CD4-positive, alpha-beta T cell treated with Interleukin-4 for 4 hours (primary cell): ENCODE measurements at places on chromosomes 7 and 10.
A peak's percentile ranks its signal among the peaks of the same experiment; 100 is the strongest.

DNA sequence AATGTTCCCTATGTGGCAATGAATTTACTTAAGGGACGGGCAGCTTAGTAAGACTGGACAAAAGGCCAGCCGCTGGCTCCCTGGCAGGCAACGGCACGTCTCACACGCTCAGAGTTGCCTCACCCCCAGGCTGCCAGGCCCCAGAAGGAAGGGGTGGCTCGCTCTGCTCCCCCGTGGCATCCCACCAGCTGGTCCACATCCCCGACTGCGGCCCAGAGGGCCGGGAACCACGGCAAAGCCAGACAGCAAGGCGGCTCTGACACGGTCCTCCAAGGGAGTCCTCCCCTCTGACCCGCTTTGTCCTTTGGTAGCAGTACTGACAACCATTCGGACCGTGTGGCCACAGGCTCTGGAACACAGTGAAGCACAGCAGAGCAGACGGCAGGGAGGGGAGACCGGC lies 34.1 kb downstream of the NUDT1 start:
- DNase-seq, result no peak

DNA sequence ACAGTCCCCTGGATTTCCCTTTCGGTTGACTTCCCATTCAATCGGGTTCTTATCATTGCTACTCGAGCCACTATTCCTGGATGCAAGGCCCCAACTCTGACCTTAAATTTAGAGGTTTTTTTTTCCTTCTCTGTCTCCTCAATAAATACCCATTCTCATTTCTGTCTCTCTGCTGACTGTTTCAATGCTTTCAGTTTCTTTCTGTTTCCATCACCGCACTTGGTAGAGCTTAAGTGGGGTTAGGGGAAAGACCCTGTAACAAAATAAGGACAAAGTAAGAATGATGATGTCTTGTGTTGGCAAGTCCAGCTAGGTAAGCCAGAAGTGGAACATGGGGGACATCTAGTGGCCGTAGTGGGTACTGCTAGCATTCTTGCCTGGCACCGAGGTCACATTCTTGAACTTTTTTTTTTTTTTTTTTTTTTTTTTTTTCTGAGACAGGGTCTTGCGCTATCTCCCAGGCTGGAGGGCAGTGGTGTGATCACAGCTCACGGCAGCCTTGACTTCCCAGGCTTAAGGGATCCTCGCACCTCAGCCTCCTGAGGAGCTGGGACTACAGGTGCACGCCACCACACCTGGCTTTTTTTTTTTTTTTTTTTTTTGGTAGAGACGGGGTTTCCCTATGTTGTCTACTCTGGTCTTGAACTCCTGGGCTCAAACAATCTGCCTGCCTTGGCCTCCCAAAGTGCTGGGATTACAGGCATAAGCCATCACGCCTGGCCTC lies 40.3 kb downstream of the ZC3HC1 start:
- peak; percentile 82 for DNase-seq

DNA sequence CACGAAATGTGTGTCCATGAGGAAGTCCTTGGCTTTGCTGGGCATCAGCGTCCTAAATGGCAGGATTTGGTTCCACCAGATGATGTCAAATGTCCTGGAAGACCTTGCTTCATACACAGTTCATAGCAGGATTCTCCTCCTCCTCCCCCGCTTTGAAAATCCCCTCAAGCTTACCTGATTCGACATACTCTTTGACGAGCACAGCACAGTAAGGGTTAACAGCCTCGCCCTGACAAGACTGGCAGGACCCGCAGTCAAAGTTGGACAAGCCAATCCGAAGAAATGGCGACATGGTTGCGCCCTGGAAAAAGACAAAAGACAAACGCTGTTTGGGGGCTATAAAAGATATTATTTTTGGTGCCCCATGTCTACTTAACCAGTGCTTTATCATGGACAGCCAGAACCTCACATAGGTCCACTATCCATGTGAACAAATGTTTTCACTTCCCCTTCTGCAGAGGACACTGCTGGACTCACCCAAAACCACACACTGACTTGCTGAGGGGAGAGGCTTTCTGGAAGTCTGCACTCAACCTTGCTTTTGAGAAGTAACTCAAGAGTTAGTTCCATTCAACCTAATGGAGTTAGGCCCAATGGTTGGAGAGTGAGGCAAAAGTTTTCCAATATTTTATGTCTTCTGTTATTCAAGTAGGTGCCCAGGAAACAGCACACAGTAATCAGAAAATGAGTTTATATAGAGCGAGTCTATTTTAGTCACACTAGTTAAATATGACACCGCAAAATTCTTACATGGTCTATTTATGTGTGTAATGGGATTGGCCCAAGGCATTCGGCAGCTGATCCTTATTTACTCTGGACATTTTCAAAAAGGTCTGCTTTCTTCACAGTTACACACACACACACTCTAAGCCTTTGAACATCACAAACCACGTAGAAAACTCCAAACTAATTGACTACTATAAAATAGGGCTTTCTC lies 65.0 kb downstream of the PRKCQ start:
- no peak for DNase-seq

DNA sequence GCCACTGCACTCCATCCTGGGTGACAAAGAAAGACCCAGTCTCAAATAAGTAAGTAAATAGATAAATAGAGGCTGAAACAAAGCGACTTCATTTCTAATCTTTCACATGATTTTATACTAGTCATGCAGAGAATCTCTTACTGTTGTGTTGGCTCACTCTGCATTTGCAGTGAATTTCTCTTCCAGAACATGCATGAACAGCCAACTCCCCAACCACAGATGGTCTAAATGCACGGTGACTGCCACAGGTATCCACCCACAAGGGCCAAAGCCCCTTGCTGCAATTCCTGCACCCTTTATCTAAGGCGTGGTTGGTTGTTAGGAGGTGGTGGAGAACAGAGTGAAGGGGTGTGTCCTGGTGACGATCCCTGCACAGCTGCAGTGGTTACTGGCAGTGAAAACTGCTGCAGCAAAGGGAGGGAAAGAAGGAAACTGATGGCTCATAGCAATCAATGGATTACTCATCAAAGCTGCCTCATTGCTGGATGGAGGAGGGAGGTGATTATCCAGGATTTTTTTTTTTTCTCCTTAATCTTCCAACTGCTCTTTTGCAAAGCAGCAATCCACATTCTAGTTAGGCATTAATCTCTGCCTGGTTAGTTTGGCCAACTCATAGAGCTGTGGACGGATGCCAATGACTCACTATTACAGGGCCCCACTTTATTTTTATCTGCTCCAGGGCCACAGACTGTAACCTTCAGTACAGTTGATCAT lies 50.6 kb downstream of the PRTFDC1 start:
- DNase-seq, result no peak

- DNase-seq, result no peak
Measured at GRCh38 chr7:13165854-13166253, 478.4 kb downstream of the ARL4A start.

DNA sequence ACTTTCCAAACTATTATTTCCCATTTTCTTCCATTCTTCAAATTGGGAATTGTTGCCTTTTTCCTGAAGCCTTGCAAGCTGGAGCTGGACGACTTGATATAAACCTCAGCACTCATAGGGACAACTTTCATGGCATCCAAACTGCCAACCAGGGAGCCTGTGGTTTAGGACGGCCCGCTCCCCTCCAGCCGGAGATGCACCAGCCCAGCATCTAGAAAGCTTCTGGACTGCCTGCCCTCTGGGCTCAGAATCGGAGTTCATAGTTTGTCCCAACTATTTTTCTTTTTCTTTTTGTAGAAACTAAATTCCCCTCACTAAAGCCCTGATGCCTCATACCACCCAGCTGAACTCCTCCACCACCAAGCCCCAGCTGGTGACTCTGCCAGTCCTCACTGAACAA lies 200.3 kb downstream of the DNAJB6 start:
- DNase-seq, result no peak

GRCh38 chr7:152341039-152341913 lies 94.5 kb downstream of the KMT2C start:
- no peak for DNase-seq

GRCh38 chr10:97851341-97852001 lies 1.8 kb downstream of the GOLGA7B start:
- peak; percentile 46 for DNase-seq

- DNase-seq, result no peak
Measured at GRCh38 chr7:141280100-141280499, 206.2 kb downstream of the TMEM178B start.

GRCh38 chr10:77264107-77264506 lies 373.5 kb downstream of the KCNMA1 start:
- DNase-seq, result no peak

DNA sequence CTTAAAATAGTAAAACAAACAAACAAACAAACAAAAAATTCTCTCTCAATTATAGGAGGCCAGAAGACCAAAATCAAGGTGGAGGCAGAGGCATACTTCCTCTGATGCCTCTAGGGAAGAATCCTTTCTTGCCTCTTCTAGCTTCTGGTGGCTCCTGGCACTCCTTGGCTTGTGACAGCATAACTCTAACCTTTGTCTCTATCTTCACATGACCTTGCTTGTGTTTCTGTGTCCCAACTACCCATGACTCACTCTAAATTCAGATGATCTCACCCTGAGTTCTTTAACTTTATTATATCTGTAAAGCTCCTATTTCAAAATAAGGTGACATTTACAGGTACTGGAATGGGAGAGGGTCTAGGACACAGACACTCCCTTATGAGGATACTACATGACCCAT lies 88.3 kb upstream of the ANTXRL start:
- no peak for DNase-seq

GRCh38 chr7:99808766-99809165 lies 19.0 kb upstream of the CYP3A43 start:
- DNase-seq, result no peak

DNA sequence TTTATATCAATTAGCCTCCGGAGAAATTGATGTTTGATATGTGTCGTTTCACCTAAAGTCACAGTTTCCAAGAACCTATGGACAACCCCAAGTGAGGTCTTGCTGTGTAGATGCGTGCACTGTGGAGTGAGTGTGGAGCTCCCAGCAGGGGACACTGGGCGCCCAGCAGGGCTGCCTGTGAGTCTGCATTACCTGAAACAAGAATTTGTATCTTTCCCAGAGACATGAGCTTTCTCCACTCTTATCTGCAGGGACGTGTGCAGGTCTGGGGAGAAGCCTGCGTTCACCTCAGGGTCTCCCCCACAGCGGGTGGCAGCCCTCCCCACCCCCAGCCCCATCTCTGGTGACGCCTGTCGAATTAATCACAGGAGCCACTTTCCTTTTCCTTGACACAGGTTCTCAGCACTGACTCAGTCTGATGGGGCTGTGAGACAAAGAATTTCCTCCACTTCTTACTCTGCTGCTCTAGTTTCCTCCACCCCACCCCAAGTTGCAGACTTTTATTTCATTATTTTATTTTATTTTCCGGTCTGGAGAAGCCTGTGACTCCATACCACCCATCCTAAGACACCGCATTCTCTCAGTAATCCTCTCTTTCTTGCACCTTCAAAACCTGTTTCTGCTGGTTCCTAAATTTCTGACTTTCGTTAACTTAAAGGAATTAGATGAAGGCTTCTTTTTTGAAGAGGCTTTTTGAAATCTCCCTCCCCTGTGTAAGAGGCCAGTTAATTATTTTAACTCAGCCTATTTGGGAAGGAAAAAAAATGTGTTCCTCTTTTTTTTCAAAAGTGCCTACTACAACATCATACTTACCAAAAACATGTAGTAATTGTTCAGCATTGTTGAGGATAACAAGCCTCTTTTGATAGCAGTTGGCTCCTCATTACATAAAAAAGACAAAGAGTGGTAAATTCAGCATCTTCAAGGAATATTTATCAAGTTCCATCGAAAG lies 17.0 kb upstream of the INSIG1 start:
- no peak for DNase-seq

- DNase-seq, result no peak
Measured at GRCh38 chr10:119521443-119522204, 20.9 kb downstream of the RGS10 start.

DNA sequence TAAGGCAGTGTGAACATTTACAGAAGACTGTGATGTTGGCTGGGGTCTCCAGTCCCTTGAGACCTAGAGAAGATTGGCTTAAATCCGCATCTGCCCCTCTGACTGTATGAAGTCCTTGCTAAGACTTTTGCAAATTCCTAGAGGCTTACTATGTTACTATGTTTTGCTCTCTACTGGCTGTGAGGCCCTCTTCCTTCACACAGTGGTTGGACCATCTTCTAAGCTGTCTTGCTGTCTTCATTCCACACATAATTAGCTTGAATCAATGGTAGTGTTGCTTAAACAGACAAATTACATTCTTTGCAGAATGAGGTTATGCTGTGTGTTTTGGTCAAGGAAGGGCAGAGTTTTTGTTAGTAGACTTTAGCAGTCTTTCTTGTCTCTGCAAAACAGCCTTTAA lies 658.0 kb downstream of the TYW1 start:
- no peak for DNase-seq

DNA sequence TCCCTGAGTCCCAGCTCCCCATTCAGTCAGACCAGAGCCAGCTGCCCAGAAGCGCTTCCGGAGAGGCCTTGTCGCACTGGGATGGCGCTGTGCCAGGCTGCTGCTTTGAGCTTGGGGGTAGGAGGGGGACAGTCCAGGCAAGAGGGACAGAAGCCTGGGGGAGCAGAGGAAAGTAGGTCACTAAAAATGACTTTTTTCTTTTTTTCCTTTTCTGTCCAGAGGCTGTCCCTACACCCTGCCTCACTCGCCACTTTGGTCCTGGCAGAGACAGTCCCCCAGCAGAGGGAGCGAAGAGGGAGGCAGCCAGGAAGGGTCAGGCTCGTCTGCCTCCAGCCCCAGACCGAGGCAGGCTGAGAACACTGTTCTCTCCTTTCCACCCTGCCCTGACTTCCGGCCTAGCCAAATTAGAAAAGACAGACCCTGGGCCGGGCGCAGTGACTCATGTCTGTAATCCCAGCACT lies 15.8 kb upstream of the TRIM8 start:
- DNase-seq, result no peak
